A549 treated with AZD2906 at 1 μM for 4 hours (cell line): ENCODE measurements at places on chromosomes 2 and 18. TPM values are rescaled to one million over a fixed set of nuclear protein-coding genes. Genes with fewer than 3 reads are reported as not detected.

The ASAP2 gene
- 37.8 to 48.5 TPM (median 48.2 TPM) in 5 replicates for total RNA-seq

The TMEM247 gene
- total RNA-seq = not detected in 5 replicates

The AKAIN1 gene
- total RNA-seq = not detected in 5 replicates

The THSD7B gene
- total RNA-seq = not detected in 5 replicates

The PNPT1 gene
- 25.5 to 61.6 TPM (median 27.8 TPM) in 5 replicates for total RNA-seq

The TXNDC2 gene
- total RNA-seq = 0.06 to 0.41 TPM (median 0.08 TPM) in 5 replicates

The TMEM37 gene
- 2.1 to 2.8 TPM (median 2.6 TPM) in 5 replicates for total RNA-seq

The MPV17 gene
- 71.0 to 91.6 TPM (median 84.4 TPM) in 5 replicates for total RNA-seq

The CCBE1 gene
- 7.9 to 12.9 TPM (median 12.0 TPM) in 5 replicates for total RNA-seq

The THAP4 gene
- total RNA-seq = 60.4 to 82.6 TPM (median 76.5 TPM) in 5 replicates

The NFATC1 gene
- 5.1 to 6.9 TPM (median 6.5 TPM) in 5 replicates for total RNA-seq

The DYNAP gene
- not detected in 5 replicates for total RNA-seq

The FN1 gene
- 179 to 290 TPM (median 198 TPM) in 5 replicates for total RNA-seq

The DSEL gene
- 0.34 to 0.51 TPM (median 0.40 TPM) in 5 replicates for total RNA-seq

The COL5A2 gene
- 45.3 to 79.4 TPM (median 67.0 TPM) in 5 replicates for total RNA-seq

The SERPINB10 gene
- total RNA-seq = not detected in 5 replicates

The ATP8B1 gene
- total RNA-seq = 5.5 to 7.6 TPM (median 6.3 TPM) in 5 replicates

The ACADL gene
- 0.03 to 0.09 TPM (median 0.07 TPM) in 4 of 5 replicates, not detected in the other for total RNA-seq

The ST8SIA5 gene
- 0.07 TPM in 1 of 5 replicates, not detected in the others for total RNA-seq
